Vein endothelial cell (primary cell): ENCODE measurements at places on chromosomes 4 and X. TPM values are rescaled to one million over a fixed set of nuclear protein-coding genes. Genes with fewer than 3 reads are reported as not detected.

Gene NDNF
- not detected in 2 replicates for total RNA-seq

Gene KLHL4
- 36.6 and 44.6 TPM in 2 replicates for total RNA-seq

Gene TACR3
- total RNA-seq, result not detected in 2 replicates

Gene GPR143
- total RNA-seq, result 3.9 and 5.3 TPM in 2 replicates

Gene IL2
- not detected in 2 replicates for total RNA-seq

Gene CSAG3
- not detected in 2 replicates for total RNA-seq

Gene TLR6
- total RNA-seq, result 2.3 and 4.8 TPM in 2 replicates

Gene PCDH7
- 1.4 and 4.6 TPM in 2 replicates for total RNA-seq

Gene ZNF518B
- 32.0 and 36.4 TPM in 2 replicates for total RNA-seq

Gene STPG2
- total RNA-seq, result under 0.01 and 0.19 TPM in 2 replicates

Gene ANXA10
- not detected in 2 replicates for total RNA-seq

Gene FOXR2
- not detected in 2 replicates for total RNA-seq

Gene NXF2B
- not detected in 2 replicates for total RNA-seq

Gene CACNA1F
- under 0.01 TPM in 1 of 2 replicates, not detected in the other for total RNA-seq

Gene REELD1
- total RNA-seq, result not detected in 2 replicates

Gene HTR2C
- not detected in 2 replicates for total RNA-seq

Gene UGT2B11
- not detected in 2 replicates for total RNA-seq

Gene C4orf50
- not detected in 2 replicates for total RNA-seq

Gene IBSP
- not detected in 2 replicates for total RNA-seq

Gene HERC5
- total RNA-seq, result 1.1 and 2.0 TPM in 2 replicates

Gene PLRG1
- total RNA-seq, result 89.3 and 91.8 TPM in 2 replicates

Gene RHOH
- total RNA-seq, result 0.57 TPM in 1 of 2 replicates, not detected in the other

Gene ARHGAP36
- 0.10 TPM in 1 of 2 replicates, not detected in the other for total RNA-seq

Gene PRRG1
- total RNA-seq, result 56.8 and 72.2 TPM in 2 replicates

Gene ZAR1
- 0.19 TPM in 1 of 2 replicates, not detected in the other for total RNA-seq
